ENCODE measurements at places on chromosomes 13 and 19.

- DNase-seq = peak; percentile 27
Measured at GRCh38 chr13:99280166-99280565, 22.0 kb upstream of the GPR18 start.

DNA sequence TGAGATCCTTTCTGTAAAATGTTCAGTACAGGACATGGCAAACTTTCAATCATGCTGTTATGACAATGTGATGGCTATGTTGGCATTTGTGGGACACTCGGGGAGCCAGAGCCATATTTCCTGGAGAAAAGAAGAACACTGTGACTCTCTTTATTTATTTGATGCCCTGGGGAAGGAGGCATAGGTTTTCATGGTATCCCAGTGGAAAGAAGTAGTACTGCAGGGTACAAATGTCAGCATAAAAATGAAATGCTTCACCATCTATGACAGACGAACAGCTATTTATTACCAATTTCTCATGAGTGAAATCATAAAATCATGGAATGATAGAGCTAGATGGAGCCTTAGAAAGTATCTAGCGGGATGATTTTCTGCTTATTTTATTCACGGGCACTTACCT is 217.1 kb downstream of the COL4A1 start:
- DNase-seq = no peak

- no peak for DNase-seq
Measured at GRCh38 chr19:7500811-7501450, 12.1 kb upstream of the PEX11G start.

- no peak for DNase-seq
Measured at GRCh38 chr13:33545492-33545891, 259.9 kb upstream of the STARD13 start.

- no peak for DNase-seq
Measured at GRCh38 chr13:75324413-75324940, 157.5 kb downstream of the TBC1D4 start.

GRCh38 chr19:43780706-43781525 is at the start of gene KCNN4:
Gene KCNN4 (minus strand): TSS chr19:43780973. CDS start chr19:43780861, 112 bp downstream.
- no peak for DNase-seq

GRCh38 chr19:17337675-17338432 is 501 bp downstream of the GTPBP3 start:
- DNase-seq = no peak

DNA sequence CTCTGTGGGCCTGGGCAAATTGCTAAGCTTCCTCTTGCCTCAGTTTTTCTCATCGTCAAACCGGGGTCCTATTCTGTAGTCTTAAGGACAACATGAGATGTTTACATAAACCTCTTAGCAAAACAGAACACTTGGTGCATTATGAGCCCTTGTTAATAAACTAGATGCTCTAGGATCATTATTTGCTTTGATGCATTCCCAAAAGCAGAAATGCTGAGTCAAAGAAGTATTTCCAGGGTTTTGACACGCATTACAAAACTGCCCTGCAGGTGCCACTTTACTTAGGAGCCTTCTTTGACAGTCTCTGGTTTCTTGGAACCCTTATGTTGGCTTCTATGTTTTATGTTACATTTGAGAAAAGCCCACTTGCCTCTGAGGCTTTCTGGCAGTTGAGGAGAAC is 12.1 kb downstream of the AKAP11 start:
- DNase-seq = no peak

GRCh38 chr19:4327252-4327876 is 11.3 kb downstream of the STAP2 start:
- no peak for DNase-seq

GRCh38 chr13:32783067-32783466 is 196.8 kb downstream of the PDS5B start:
- DNase-seq = peak; percentile 7

- DNase-seq = peak; percentile 83
Measured at GRCh38 chr13:114099191-114099590, 33.2 kb downstream of the RASA3 start.

DNA sequence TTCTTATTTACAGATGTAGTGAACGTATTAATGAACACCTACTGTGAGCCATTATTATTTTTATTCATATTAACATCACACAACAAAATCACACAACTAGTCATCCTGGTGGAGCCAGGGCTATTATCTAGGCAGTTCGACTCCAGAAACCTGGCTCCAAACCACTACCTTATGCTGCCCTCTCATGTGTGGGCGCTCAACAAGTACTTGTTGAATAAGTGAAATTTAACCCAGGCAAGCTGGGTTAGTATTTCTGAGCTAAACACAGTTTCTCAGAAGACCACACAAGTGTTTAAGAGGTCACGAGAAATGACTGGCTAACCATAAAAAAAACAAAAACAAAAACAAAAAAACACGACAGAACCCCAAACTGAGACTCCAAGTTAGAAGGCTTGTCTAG is 33.6 kb downstream of the MZT1 start:
- DNase-seq = no peak

GRCh38 chr13:84847107-84847506 is 952.1 kb downstream of the SLITRK6 start:
- no peak for DNase-seq

DNA sequence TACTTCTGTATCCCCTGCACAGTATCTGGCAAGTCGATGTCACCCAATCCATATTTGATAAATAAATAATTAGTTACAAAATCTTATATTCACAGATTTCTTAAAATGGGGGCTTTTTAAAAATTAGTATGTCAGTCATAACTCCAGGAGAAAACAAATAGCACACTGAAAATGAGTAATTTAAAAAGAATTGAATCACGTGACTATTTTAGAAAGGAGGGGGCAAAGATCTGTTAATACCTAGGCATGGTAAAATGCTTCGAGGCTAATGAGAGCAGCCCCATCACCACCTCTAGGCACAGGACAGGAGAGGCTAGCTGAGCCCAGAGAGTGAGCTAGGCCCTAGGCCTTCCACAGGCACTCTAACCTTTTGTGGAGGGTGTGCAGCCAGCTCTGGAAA is 94.7 kb downstream of the FREM2 start:
- no peak for DNase-seq
